ENCODE measurements at places on chromosomes 4 and X.

DNA sequence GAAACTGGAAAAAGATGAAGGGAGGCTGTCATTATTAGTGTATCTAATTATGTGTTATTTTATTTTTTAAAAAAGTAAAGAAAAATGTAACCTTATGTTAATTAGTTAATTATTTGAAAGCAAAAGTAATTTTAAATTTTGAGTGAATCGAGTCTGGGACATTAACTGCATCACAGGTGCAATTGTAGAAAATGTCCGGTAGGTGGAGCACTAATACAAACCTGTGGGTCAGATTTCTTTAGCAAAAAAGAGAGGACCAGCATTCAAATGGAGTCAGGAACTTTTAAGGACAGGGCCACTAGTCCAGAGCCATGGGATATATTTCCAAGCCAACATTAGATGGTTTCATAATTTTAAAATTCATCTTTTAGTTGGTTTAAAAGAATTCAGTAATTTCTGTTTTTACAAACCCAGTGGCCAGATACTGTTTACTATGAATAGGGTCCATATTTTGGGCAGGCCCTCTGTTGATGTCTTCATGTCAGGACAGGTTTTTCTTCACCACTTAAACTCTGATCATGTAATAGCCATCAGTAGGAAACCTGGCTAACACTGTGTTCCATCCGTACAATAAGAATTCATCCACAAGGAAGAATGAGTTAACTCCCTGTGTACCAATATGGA is 27.2 kb downstream of the BST1 start:
- peak; percentile 51 for DNase-seq

DNA sequence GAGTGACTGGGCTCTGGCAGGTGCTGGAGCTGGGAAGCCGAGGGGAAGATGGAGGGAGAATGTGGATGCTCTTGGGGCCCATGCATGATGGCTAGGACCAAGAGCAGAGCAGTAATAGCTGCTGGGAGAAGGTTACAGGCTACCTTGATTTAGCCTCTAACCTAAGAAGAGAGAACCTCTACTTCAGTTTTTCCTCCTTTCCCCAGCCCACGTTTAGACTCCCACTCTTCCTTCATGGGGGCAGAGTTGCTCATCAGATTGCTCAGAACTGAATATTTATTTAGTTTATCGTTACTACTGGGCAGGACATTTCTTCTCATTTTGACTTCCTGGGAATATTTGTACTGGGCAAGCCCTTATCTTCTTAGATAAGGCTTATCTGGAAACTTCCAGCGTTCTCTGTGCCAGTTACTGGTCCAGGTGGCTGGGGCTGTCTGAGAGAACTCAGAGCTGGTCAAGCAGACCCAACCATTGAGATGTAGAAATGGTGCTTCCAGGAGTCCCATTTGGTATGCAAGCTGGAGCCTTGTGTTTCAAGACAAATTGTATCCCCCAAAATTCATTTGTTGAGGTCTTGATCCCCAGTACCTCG is 442.9 kb upstream of the BOD1L1 start:
- no peak for DNase-seq

DNA sequence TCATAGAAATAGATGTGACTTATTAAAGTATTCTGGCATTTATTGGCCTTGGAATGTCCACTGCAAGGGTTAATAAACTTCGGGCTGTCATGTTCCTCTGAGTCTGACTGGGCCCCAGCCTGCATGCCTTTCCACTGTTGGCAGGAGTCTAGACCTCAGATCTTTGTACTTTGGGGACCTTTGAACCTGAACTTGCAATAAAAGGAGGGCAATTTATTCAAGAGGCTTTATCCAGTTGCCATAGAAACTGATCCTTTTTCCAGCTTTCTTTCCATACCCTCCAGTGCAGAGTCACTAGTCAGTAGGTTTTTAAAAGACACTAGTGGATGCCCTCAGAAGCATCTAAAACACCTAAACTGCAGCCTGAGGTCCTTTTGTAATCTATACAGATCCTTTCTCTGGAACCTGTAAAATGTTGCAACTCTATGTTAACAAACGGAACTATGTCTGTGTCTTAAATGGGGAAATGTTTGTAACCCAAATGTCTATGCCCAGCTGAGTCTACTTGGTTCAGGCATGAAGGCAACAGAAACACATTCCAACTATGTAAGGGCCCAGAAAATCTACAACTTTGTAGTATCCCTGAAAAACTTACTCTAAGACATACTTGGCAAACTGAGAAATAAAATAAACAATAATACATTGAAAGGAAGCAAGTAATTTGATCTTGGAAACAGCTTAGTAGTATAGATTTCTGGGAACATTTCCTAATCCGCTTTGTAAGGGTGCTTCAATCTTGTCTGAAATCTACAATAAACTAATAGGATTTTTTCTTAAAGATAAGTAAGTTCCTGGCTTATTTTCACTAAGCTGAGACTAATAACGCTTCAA is 41.5 kb downstream of the SOWAHB start:
- DNase-seq, result no peak

DNA sequence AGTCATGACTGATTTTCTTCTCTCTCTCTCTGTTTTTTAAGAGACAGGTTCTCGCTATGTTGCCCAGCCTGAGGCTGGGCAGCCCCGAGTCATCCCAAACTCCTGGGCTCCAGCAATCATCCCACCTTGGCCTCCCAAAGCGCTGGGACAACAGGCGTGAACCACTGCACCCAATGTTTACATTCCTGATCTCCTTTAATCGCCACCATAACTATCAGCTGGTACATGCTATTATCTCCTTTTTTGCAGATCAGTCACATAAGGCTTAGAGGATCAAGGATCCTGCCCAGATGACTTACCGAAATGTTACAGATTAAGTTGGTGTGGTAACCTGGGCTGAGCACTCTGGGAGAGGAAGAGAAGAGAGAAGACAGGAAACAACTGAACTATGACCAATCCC is 1.5 kb upstream of the USP46 start:
- no peak for DNase-seq

DNA sequence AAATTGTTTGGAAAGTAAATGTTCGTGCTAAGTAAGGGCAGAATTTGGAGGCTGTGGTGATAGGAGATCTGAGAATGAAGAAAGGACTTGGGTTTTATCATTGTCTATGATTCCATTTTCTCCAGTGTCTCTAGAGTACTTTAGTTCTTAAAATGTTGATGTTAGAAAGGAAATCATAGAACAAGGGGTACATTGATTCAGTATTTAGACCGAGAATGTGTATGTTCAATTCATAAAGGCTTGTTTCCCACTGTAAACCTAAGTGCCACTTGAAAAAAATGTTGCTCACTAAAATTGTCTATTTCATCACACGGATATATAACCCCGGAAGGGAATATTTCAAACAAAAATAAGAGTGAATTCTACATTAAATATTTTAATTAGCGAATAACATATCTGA is 159.3 kb upstream of the ETNPPL start:
- no peak for DNase-seq

DNA sequence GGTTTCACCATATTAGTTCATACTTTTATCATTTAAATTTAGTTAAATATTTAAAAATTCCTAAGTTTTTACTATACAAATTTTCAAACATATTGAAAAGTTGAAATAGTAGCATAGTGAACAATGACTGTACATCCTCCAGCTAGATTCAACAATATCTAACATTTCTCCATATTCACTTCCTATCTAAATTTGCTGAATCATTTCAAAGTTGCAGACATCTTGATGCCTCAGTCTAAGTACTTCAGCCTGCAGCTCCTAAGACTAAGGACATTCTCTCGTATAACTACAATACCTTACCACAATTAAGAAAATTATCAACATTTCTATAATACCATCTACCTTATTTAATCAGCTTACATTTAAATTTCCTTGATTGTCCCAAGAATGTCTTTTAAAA is 132.7 kb downstream of the TMEM164 start:
- no peak for DNase-seq

GRCh38 chr4:64508089-64508488 is 98.8 kb upstream of the TECRL start:
- DNase-seq, result no peak

GRCh38 chr4:129970801-129971200 is 874.8 kb downstream of the C4orf33 start:
- no peak for DNase-seq

- no peak for DNase-seq
Measured at GRCh38 chr4:111635646-111636045, 509.6 kb upstream of the FAM241A start.

- DNase-seq, result no peak
Measured at GRCh38 chr4:173506597-173507211, 23.3 kb downstream of the HAND2 start.
